GM23338 (cell line): ENCODE measurements at places on chromosomes 2 and 18.
A peak's percentile ranks its signal among the peaks of the same experiment; 100 is the strongest.

GRCh38 chr2:8659735-8660492 is 21.9 kb upstream of the ID2 start:
- DNase-seq = no peak

- DNase-seq = peak; percentile 3
These were observed 1.2 kb downstream of the SLC35F5 start for GRCh38 chr2:113755035-113755834.

- DNase-seq = peak; percentile 90
These were observed 67.7 kb upstream of the L3MBTL4 start for GRCh38 chr18:6482198-6482977.

DNA sequence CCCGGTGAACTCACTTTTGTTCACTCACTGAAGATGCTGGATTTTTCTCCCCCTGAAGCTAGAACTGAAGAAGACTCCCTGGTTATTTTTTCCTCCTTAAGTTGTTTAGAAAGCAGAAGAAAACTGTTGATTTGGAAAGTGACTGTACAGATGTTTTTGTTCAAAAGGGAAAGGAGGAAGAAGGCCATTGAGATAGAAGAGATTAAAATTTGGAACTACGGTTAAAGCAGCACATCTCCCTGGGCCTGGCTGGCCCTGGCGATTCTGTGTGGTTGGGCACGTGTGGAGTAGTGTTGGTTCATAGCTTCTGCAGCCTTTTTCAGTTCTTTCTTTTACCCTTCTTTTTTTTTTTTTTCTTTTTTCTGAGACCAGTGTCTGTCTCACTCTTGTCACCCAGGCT is 109.2 kb downstream of the MAP4K4 start:
- DNase-seq = no peak

DNA sequence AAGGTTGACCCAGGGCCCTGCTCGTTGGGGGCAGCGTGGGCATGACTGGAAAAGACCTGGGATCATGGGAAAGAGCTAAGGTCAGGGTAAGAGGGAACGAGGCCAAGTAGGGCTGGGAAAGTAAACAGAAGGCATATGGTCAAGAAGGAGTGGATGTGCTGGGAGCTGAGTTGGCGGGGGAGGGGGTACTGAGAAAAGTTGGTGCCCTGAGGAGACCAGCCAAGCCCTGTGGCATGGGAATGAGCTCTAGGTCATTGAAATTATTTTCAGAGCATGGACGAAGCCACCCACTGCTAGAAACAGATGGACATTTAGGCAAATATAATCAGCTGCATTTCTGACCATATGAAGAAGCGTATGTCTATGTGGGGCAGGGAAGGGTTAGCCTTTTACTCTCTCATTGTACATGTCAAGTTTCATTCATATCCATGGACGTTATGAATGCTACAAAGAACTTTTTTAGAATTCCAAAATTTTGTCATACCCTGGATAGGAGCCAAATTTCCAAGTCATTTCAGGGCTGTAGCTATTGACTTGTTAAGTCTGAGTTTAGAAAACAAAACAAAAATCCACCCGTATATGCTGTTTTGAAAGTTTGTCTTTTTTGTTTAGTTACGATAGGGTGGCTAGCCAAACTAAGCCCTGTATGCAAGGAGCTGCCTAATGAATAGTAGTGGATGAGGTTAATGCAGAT is 19.1 kb downstream of the MAPRE2 start:
- no peak for DNase-seq

GRCh38 chr2:180208841-180209240 is 201.7 kb upstream of the CWC22 start:
- no peak for DNase-seq

- DNase-seq = no peak
These were observed 42.0 kb upstream of the CREB1 start for GRCh38 chr2:207487650-207488311.

GRCh38 chr2:28610583-28611201 is 114.8 kb downstream of the PLB1 start:
- no peak for DNase-seq

DNA sequence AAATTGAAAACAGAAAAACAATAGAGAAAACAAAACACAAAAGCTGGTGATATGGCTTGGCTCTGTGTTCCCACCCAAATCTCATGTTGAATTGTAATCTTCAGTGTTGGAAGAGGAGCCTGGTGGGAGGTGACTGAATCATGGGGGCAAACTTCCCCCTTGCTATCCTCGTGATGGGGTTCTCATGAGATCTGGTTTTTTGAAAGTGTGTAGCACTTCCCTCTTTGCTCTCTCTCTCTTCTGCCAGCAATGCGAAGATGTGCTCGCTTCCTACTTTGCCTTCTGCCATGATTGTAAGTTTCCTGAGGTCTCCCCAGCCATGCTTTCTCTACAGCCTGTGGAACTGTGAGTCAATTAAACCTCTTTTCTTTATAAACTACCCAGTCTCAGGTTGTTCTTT is 112.3 kb upstream of the UXS1 start:
- no peak for DNase-seq

- peak; percentile 76 for DNase-seq
These were observed 265.1 kb downstream of the HAUS1 start for GRCh38 chr18:46369323-46369722.

DNA sequence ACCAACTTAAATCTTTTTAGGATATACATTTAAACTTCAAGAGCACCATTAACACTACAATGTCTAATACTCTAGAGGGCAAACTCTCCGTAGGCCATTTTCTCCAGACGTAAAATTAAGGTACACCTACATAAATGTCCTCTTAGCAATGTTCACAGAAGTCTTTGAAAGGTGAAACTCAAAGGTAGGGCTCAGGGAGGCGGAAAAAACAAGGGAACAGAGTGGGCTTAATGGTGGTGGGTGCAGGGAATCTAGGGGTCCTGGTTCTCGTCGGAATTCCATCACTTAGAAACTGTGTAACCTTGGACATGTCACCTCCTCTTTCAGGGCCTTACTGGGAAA is 668 bp downstream of the NFU1 start:
- DNase-seq = peak; percentile 24

DNA sequence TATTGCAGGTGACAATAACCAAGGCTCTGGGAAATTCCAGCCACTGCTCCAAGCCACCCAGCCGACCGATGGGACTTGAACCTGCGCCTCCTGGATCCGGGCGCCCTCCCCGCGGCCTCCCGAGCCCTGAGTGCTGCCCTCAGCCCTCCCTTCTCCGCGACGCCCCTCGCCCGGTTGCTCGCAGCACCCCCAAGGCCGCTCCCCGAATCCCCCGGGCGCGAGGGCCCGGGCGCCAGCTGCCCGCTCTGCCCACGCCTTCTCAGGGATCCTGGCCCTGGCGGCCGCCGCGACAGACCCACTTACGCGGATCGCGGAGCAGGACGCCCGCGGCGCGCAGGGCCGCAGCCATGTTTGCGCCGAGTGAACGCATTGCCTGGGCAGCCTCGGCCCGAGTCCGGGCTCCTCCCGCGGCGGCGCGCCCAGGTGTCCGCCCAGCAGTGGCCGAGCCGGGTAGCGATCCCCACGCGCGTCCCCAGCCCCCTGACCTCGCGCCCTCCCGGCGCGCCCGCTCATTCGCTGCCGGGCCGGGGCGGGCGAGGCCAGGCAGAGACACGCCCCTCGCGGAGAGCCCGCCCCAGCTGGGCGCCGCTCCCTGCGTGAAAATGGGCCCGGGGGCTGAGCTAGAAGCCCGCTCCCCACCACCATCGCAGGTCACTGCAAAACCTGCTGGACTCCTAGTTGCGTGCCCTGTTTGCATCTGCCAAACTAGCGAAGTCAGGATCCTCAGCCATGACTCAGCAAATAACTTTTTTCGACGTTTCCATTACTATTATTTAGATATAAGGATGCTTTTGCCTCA is at the start of gene FECH:
FECH (minus strand) TSS at position 452 of the 799 bp plus-strand sequence; CDS start at position 370, 82 bp downstream.
- DNase-seq = peak; percentile 63

- peak; percentile 72 for DNase-seq
These were observed 19.1 kb upstream of the SLC20A1 start for GRCh38 chr2:112626604-112627059.

DNA sequence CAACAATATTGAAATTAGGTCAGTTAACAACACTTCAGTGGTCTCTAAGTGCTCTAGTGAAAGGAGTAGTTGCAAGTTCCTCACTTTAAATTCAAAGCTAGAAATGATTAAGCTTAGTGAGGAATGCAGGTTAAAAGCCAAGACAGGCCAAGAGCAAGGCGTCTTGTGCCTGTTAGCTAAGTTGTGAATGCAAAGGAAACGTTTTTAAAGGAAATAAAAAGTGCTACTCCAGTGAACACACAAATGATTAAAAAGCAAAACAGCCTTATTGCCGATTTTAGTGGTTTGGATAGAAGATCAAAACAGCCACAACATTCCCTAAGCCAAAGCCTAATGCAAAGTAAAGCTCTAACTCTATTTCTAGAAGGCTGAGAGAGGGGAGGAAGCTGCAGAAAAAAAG is 44.7 kb downstream of the ANTXR1 start:
- DNase-seq = no peak

DNA sequence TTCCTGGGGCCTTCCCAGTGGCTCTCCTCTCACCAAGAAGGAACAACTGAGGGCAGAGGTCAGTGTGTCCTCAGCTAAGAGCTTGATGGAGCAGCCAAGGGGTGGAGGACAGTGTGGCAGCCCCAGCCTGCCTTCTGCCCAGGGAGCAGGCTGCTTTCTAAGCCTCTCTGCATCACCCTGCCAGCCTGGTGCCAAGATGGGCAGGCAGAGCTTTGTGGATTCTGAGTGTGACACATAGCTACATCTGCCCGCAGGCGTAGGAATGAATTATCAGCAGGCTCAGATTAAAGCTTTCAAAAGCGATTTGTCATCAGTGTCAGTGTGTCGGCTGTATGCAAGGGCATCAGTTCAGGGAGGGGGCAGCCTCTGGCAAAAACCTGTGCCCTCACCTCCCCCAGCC is 8.7 kb downstream of the MAL start:
- DNase-seq = no peak

GRCh38 chr2:104658144-104658835 is 195.6 kb upstream of the POU3F3 start:
- peak; percentile 81 for DNase-seq

DNA sequence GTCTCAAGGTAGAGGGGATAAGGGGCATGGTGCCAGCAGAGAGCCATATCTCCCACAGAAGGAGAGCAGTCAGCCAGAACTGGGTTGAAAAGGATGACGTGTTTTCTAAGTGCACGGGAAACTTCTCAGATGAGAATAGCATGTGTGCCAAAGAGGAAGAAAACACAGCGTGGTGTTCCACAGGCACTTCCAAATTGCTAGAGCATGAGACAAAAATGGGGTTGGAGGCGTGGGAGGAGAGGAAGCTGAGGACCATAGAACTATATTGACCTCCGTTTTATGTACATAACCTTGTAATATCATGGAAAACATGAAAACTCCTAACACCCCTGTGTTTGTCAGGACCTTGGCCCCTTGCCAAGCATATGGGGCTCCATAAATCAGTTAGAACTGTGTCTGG is 682.7 kb upstream of the RAB6C start:
- no peak for DNase-seq

DNA sequence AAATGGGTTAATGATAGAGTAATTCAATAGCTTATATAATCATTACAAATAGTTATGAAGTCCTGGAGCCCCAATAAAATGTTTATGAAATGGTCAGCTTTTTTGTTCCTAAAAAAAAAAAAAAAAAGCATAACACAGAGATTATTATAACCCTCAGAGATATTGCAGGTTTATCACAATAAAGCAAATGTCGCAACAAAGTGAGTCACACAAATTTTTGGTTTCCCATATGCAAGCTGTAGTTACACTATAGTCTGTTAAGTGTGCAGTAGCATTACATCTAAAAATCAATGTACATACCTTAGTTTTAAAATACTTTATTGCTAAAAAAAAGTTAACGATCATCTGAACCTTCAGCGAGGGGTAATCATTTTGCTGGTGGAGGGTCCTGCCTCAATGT is 20.0 kb downstream of the WDFY1 start:
- DNase-seq = no peak

GRCh38 chr2:174690026-174690425 is 74.2 kb downstream of the CHRNA1 start:
- DNase-seq = no peak

DNA sequence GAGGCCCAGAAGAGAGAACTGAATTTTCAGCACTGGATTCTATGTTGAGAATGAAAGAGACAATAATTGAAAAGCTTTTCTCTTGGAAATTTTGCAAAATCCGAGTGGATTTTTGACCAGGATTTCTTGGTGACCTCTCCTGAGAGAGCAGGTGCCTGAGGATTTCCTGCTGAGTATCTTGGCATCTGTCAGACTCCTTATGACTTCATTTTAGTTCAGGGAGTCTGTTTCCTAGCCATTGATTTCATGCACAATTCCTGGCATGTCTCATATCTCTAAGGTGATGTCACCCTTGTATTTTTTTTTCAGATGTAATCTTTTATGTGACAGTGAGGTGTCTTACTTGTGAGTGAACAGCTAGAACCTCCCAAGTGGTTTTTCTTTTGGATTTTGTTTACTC is 195.9 kb downstream of the NEDD4L start:
- DNase-seq = no peak

DNA sequence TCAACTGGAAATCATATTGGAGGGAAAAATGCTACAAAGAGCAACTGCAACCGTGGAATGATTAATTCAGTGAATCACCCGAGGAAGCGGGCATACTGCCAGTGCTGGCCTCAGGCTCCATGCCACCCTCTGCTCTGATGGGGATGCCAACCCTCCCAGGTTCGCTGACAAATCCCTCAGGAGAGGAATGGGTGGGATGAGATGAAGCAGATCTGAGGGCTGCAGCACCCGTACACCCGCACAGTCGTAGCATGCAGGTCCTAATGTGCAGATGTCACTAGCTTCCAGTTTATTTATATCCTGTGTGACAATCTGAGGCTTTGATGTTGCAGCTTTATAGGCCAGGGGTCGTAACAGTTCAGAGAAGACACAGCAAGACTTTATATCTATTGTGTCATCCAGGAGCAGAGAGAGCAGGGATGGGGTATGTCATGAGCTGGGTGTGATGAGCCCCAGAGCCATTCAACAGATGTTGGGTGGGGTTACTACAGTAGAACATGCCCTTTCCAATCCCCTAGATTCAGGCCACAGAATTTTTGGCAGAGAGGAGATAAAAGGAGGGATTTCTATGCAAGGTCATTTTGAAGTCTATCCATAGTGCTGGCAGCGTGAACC is 44.6 kb downstream of the DPP4 start:
- DNase-seq = no peak

DNA sequence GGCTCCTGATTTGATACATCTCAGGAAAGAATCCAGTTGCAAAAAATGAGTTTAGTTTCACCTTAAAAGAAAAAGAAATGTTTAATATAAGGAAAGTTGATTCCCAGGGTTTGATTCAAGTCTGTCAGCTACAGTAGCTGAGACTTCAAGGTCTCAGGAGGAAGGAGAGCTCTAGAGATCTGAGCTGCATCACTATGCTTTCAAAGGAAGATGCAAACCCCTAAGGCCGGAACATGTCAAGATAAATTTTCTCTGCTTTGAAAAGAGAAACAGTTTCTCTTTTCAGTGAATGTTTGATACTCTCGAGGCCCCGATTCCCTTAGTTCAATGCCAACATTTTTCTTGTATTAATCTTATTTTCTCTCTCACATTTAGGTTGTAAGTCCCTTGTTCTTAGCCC is 128.6 kb downstream of the RGPD3 start:
- DNase-seq = no peak

DNA sequence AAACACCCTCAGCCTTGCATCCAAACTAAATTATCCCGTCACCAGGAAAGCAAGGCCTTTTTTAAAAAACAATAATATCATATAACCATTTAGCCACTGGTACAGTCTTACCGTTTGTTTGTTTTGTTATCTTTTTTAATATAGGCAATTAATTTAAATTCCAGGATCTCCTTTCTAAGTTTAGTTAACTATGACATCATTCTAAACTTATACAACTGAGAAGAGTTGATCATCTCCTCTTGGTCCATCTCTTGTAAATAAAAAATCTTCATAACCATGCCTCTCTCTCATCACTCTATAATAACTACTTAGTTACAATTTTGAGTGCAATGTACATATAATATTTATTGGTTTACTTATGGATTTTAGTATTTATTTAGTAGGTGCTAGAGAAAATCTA is 46.2 kb downstream of the RND3 start:
- no peak for DNase-seq

GRCh38 chr18:5817816-5818215 is 77.5 kb downstream of the TMEM200C start:
- DNase-seq = no peak
